ENCODE measurements at places on chromosomes 11 and 22.

- DNase-seq = no peak
Measured at GRCh38 chr11:20089367-20089766, 70.9 kb downstream of the DBX1 start.

DNA sequence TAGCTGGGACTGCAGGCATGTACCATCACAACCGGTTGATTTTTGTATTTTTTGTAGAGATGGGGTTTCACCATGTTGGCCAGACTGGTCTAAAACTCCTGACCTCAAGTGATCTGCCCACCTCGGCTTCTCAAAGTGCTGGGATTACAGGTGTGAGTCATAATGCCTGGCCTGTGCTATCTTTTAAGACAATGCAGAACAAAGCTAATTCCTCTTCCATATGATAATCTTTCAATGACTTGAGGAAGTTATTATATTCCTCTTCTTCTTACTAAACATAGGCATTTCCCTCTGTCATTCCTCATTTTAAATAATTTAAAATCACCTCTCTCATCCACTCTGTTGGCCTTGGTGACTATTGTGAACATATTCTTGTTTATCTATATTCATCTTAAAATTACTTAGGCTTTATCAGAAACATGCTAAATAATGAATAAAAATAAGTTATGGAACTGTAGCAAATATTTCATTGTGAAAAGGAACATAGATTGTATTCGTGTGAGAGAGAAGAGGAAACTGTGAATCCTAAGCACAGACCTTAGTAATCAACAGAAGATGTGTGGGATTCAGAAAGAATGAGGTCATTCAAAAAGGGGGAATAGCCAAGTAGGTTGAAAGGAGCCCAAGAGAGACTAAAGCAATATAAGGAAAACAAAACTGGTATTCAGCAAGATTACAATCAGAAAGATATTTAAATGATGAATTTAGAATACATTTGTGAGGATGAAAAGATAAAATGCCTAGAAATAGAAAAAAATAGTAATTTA lies 269.4 kb downstream of the TTC28 start:
- DNase-seq = no peak

- peak; percentile 28 for DNase-seq
Measured at GRCh38 chr11:67352546-67353316, 615 bp downstream of the POLD4 start.

DNA sequence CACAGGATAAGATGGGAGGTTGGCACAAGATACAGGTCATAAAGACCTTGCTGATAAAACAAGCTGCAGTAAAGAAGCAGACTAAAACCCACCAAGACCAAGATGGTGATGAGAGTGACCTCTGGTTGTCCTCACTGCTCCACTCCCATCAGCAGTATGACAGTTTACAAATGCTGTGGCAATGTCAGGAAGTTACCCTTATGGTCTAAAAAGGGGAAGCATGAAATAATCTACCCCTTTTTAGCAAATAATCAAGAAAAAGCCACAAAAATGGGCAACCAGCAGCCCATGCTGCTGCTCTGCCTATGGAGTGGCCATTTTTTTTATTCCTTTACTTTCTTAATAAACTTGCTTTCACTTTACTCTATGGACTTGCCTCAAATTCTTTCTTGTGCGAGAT lies 8.7 kb upstream of the PIWIL4 start:
- DNase-seq = no peak

Measured in WTC11 (cell line).